ENCODE measurements at places on chromosomes 11 and 22. TPM values are rescaled to one million over a fixed set of nuclear protein-coding genes. Genes with fewer than 3 reads are reported as not detected.

OSBP2 gene
- 4.2 TPM for total RNA-seq

HPX gene
- total RNA-seq = 1.4 TPM

PAX6 gene
- total RNA-seq = not detected

GNG3 gene
- total RNA-seq = not detected

HTR3A gene
- not detected for total RNA-seq

LRRC74B gene
- not detected for total RNA-seq

GLB1L3 gene
- not detected for total RNA-seq

SHISAL1 gene
- 6.1 TPM for total RNA-seq

KIF18A gene
- total RNA-seq = 3.9 TPM

- DNase-seq = no peak
Observed at GRCh38 chr11:46570790-46571398, 22.9 kb downstream of the AMBRA1 start.

DNA sequence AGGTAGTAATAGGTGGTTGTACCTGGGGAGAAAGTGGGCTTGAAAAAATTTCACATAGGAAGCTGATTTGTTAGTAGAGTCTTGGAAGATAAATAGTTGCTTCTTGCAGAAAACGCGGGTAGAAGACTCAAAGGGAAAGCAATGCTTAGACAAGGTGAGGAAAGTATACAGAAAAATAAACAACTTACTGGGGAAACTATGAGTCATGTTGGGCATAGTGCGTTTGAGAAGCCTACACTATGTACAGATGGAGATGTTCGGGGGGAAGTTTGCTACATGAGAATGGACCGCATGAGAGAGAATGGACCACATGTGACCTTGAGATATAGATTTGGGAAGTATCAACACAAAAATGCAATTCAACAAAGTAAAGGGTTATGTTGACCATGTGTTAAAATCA, 86.7 kb upstream of the DDI1 start:
- DNase-seq = no peak

DNA sequence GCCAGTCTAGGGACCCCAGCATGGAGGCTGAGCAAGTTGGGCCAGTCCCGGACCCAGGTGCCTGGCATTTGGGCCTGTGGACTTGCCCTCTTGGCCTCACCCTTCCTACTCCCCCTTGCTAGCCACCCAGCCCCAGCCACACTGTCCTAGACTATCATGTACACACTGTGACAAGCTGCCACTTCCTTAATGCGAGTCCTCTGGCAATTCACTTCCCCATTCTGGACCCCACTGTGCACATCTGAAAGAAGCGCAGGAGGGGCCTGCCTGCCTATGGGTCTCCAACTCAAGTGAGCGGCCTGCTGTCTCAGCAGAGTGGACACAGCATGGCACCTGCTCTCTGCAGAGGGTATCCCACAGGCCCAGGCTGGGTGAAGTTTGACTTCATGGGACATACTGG, 68.5 kb upstream of the LMO1 start:
- DNase-seq = no peak

DNA sequence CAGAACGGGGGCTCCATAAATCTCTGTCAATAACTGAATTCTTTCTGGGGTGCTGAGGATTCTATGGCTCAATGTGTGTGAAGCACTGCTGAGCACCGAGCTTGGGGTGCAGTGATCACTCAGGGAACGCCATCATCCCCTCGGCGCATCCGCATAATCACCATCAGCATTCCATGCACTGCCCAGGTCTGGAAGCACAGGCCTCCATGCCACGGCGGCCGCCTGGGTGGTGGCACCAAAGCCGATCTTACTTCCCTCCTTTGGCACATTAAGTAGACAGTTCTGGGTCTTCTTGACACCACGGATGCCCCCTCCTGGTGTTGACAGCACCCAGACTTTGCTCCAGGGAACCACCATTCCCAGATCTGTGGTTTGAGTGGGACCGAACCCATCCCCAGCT, 15.6 kb downstream of the LTO1 start:
- no peak for DNase-seq

DNA sequence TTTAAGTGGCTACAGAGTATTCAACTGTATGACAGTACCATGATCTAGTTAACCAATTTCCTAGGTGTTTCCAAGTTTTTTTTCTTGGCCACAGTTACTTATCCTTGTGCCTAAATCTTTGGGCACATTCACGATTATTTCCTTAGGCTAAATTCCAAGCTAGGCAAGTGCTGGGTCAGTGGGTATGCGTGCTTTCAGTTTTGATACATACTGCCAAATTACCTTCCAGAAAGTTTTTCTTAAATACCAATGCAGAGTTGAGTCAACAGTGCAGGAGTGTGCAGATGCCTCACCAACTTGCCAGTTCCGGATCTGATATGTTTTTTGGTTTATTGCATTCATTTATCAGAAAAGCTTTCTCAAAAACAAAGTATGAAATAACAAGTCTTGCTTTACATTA, 67.9 kb upstream of the OR4B1 start:
- DNase-seq = no peak

- DNase-seq = no peak
Observed at GRCh38 chr22:50308597-50308935, 1.1 kb upstream of the PLXNB2 start.

- no peak for DNase-seq
Observed at GRCh38 chr11:45274206-45274605, 11.9 kb downstream of the SYT13 start.

- no peak for DNase-seq
Observed at GRCh38 chr11:44903035-44903434, 47.6 kb downstream of the TP53I11 start.

DNA sequence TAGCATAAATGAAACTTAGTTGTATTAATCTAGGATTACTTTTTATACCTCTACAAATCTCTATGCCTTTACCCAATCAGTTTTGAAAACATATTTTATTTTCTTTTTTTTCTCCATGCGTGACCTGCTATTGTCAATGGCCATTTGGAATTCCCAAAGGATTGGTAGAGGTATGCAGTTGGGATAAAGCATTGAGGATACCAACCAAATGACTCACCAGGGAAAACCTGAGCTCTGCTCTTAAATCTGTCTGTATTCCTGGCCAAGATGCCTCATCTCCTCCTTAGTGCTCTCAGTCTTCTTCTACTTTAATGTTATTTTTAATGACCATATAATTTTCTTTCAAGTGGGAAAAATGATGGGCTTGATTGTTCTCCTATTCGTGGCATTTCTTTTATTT, 61.9 kb downstream of the EHF start:
- no peak for DNase-seq

- peak; percentile 96 for DNase-seq
Observed at GRCh38 chr22:25447686-25448434, 116.6 kb upstream of the GRK3 start.

DNA sequence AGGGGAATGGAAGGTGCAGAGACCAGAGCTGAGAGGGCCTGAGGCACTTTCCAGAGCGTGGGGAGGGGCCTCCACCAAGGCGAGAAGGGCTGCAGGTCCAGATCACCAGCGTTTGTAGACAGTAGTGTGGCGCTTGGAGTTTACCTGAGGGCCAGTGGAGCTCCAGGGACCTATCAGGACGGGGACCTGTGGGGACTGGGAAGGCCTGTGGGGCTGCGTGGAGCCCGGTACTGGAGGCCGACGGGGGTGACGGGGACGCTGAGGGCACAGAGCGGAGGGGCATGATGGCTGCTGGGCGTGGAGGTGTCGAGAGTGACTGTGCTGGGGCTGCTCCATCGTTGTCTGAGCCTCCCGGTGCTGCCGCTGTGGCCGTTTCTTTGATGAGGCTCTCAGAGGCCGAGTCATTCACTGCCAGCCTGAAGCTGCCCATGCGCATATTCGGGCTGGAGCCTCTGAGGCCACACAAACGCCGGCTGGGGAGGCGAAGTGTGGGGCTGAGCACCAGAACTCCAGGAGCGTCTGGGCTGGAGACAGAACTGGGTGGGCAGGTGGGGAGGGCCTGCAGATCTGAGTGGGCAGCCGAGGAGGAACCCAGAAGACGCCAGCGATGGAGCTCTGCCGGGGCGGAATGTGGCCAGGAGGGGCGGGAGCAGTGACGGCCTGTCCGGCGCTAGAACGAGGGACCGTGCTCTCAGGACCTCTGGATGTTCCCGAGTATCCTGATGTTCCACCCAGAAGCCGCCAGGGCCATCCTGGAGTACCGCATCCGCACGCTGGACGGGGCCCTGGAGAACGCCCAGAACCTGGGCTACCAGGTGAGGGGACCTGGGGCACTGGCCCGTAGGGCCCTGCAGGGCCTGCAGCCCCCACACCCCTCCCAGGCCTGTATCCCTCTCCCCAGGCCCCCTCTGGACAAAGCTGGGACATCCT, 2.6 kb downstream of the PGGHG start:
- DNase-seq = no peak

DNA sequence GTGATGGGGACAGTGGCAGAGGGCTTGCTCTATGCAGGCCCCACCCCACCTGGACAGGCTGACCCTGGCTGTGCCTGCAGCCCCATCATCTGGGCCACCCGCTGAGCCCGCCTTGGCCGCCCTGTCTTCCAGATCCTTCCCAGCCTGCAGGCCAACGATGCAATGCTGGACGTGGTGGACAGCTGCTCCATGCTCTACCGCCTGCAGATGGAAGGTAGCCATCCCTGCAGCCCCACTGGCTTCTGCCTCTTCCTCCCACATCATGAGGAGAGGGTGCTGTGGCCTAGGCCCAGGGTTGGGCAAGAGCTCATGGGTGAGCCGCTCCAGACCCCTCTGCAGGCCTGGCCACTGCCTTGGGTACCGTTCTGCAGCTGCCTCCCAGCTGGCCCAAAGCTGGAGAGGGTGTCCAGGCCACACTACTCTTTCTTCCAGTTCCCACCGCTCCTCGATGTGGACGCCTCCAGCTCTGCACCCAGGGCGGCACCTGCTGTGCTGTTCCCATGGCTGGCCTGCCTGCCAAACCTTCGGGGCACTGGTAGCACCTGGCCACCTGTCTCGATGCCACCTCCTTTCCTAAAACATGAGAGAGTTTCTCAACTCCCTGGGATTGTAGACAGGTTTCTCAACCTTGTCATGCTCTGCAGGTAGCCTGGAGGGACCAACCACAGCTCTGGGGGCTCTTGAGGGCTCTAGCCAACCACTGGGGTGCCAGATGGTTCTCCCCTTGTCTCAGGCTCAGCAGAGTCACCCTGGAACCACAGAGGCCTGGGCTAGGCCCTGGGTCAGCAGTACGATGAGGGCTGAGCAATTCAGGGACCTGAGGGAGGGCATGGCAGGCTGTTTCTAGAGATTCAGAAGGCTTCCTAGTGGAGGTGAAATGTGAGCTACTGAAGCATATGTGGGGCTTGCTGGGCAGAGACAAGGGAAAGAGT, 9.5 kb upstream of the GTSE1 start:
- no peak for DNase-seq

- peak; percentile 77 for DNase-seq
Observed at GRCh38 chr11:72221386-72222075, 3.0 kb upstream of the INPPL1 start.

DNA sequence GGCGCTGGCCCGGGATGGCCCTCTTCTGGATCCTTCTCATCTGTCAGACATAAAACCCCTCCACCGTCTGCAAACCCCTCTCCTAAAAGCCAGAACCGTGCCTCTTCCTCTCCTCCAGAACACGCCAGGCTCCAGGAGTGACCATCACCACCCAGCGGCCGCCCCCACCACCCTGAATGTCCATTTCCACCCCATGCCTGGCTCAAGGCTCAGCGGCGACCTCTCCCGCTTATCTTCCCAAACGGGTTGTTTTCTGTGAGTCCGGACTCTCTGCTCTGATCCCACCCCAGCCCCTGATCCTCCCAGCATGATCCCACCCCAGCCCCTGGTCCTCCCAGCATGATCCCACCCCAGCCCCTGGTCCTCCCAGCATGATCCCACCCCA, 37.6 kb downstream of the CELSR1 start:
- no peak for DNase-seq

DNA sequence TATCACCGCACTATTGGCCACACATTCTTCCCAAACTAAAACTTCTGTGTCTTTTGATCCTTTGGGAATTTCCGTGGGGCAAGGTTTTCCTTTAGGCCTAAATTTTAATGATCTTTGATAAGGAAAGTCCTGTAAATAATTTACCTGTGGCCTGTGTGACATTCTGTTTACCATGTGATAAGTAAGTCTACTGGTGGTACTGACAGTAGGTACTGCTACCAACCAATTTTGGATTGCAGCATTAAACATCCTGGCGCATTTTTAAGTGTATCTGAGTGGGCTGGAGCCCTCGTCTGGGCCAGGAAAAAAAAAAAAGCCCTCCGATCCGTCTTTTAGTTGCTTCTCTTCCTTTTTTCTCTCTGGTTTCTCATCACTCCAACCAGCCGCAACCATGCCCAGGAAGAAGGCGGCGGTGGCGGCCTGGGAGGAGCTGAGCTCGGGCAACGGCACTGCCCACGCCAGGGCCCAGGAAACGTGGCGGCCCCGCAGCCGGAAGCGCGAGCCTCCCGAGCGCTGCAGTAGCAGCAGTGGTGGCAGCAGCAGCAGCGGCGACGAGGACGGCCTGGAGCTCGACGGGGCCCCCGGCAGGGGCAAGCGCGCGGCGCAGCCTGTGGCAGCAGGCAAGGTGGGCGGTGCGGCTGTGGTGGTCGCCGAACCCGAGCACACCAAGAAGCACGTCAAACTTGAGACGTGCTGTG, 33.6 kb downstream of the ASRGL1 start:
- no peak for DNase-seq

DNA sequence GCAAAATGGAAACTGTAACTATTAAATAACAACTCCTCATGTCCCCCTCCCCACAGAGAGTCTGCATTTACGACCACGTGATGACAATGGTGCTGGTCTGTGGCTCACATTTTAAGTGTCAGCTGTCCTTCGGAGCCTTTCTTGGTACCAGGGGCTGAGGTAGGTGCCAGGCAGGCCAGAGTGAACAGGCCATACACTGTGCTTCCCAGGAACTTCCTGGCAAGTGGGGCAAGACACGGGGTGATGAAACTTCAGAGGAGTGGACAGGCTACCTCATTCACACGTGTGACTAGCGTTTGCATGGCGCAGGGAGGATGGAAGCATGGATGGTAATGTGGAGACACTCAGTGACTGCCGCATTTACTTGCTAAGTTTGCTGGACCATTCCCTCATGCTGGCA, 10.4 kb upstream of the YPEL1 start:
- no peak for DNase-seq

DNA sequence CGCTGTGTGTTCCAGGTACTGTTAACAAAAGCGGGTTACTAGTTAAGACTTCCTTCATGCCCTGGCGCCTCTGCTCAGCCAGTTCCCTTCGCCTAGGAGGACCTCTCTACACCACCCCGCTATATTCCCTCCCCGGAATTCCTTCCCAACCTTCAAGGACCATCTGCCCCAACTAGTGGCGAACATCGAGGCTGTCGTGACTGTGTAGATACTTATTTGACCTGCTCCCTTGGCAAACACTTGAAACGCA, 450 bp upstream of the BCL2L13 start:
- DNase-seq = no peak

DNA sequence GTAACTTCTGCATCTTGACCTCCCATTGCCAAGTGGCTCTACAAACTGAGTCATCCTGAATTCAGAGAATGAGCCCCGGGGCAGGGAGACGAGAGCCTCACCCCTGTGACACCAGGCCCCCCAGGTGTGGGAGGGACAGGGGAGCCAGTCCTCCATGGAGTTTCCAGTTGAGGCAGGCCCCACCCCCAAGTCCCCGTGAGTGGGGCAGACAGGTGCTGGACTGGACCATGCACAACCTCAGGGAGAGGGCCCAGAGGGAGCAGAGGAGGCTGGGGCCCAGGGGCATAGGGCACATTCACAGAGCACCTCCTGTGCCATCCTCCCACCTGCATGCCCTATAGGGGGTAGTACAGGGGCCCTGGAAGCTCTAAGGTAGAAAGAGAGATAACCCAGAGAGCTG, 180.8 kb downstream of the BRD1 start:
- DNase-seq = no peak

- DNase-seq = no peak
Observed at GRCh38 chr11:103709371-103709770, 327.1 kb upstream of the DDI1 start.

- no peak for DNase-seq
Observed at GRCh38 chr22:41127451-41127850, 35.1 kb downstream of the EP300 start.

GRCh38 chr11:118438314-118438931, 2.1 kb downstream of the KMT2A start:
- DNase-seq = no peak
